ENCODE measurements at places on chromosomes 3 and 15.

GRCh38 chr15:86588413-86588812, 508.7 kb downstream of the AGBL1 start:
- no peak for DNase-seq

DNA sequence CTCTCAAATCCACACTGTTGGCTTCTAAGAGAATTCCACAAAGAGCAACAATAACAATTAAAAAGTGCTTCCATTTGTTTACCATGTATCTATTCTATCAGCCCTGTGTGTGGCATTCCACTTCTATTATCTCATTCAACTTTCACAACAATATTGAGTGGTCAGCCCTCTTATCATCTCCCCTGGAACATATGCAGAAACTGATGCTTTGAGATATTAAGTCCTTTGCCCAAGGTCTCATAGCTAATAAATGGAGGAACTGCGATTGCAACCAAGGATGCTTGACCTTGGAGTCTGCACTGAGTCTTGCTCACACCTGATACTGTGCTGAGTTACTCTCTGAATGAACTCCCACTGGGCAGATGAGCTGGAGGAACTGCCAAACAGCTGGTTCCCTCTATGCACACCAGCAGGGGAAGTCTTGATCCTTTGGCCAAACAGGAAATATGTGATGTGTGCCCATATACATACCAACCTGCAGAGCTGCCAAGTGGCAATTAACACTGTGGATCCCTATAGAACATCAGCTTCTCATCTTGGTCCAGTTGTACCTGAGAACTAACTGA, 144.7 kb upstream of the WNT5A start:
- no peak for DNase-seq

GRCh38 chr3:61903931-61904657, 342.7 kb downstream of the PTPRG start:
- no peak for DNase-seq

GRCh38 chr3:174253940-174254339, 605.2 kb upstream of the NAALADL2 start:
- DNase-seq: no peak

GRCh38 chr3:149142682-149143081, 13.2 kb downstream of the HPS3 start:
- DNase-seq: no peak

- DNase-seq: no peak
Observed at GRCh38 chr3:59245859-59246501, 196.2 kb upstream of the CFAP20DC start.

GRCh38 chr3:28940530-28940929, 340.3 kb upstream of the RBMS3 start:
- DNase-seq: peak; percentile 19

DNA sequence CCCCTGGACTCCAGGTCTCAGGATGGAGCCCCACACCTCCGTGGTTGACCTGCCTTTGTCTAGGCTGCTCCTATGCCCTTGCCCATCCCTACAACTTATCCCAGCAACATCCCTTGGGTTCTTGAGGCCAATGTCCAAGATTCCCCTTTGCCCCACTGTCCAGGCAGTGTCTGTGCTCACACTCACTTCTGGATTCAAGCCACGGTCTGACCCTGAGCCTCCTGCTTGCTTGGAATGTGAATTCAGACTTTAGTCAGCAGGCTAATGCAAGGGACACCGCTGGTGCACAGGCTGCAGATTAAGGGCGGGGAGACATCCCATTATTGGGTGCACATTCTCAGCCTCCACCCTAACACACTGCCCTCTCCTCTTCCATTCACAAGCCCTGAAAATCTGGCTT, 154.1 kb downstream of the WNT5A start:
- DNase-seq: no peak

- no peak for DNase-seq
Observed at GRCh38 chr3:194640829-194641228, 7.6 kb upstream of the TMEM44 start.

GRCh38 chr3:194955979-194956696, 270.5 kb downstream of the FAM43A start:
- no peak for DNase-seq

DNA sequence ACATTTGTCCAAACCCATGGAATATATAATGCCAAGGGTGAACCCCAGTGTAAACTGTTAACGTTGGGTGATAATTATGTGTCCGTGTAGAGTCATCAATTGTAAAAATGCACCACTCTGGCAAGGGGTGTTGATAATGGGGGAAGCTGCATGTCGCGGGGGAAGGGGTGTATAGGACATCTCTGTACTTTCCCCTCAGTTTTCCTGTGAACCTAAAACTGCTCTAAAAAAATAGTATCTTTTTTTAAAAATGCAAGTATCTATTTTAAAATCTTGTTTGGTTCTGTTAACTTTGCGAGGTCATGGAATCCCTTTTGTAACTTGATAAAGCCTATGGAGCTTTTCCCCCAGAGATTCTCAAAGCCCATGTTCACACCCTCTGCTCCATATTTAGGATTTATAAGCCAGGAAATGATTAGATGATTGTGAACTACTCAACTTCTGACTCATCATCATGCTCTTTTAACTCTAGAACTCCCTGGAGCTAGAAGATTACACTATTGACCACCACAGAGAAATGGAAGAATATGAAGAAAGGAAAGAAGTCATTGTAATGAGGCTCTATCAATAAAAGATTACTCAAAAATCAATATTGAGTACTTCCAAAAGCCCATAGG, 56.1 kb upstream of the C3orf49 start:
- DNase-seq: no peak

DNA sequence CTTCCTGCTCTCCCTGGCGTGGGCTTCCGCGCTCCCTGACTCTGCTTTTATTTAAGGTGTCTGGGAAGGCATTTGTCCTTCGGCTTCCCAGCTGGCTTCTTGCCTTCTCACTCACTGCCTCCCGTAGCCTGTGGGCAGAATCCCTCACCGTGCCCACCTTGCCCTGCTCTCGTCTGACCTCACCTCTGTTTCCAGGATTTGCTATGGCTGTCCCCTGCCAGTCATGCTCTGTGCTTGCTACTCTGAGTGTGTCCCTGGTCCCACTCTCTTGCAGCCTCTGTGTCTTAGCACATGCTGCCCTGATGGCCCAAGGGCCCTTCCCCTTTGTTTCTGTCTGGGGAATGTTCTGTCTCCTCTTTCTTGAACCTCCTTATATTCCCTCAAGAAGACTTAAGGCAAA, 26.2 kb downstream of the LPP start:
- no peak for DNase-seq

DNA sequence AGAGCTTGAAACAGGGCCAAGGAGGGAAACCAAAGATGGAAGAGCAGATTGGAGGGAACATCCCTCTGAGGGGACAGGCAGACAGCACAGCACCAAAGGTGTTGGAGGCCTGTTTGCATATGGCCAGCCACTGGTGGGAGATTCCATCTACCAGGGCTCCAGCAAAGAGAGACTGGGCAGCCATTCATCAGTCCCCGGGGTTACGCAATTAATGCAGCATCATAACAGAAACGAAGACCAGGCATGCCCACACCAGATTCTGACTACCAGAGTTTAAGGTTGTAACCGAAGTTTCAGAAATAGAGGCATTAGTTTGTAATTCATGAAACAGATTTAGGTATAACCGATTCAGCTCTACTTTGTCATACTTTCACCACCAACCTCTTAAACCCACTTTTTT, 58.1 kb downstream of the COL8A1 start:
- DNase-seq: no peak

GRCh38 chr3:126469479-126469878, 6.2 kb downstream of the ZXDC start:
- no peak for DNase-seq

DNA sequence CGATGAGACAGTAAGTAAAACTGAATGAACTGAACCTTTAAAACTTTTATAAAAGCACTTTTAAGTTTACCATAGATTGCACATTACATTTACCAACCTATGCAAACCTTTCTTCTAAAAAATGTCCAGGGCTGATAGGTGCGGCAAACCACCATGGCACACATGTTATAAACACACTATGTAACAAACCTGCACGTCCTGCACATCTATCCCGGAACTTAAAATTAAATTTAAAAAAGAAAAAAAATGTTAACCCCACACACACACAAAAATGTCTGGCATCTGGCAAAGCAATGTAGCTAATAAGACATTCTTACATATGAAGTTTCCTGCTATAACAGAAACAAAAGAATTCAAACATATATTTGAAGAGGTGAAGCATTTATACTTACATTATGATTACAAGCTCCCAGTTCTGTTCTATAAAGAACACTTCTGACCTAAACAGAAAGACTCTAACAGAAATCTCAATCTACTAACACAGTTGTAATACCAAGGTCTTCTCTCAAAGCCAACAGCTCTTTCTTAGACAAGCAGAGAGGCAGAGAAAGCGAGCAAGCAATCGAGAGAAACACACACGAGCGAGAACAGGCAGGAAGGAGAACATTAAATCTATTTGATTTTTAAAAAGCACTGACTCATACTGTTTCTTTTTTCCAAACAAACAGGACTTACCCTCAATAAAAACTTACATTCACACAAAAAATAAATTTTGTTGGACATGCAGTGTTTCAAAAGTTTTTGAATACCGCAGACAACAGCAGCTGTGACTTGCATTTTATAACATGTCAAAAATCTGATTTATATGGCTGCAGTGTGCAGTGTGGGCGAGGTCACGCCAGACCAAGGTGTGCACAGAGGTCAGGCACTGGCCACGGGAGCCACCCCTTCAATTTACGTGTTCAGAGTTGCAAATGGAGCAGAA, at the start of gene NRG4:
Gene NRG4, minus strand, starts transcription at position 798 of the 925 bp plus-strand sequence. CDS start 1,194 bp downstream, outside the sequence.
- no peak for DNase-seq

GRCh38 chr15:23073890-23074646, 34.7 kb upstream of the TUBGCP5 start:
- DNase-seq: no peak

DNA sequence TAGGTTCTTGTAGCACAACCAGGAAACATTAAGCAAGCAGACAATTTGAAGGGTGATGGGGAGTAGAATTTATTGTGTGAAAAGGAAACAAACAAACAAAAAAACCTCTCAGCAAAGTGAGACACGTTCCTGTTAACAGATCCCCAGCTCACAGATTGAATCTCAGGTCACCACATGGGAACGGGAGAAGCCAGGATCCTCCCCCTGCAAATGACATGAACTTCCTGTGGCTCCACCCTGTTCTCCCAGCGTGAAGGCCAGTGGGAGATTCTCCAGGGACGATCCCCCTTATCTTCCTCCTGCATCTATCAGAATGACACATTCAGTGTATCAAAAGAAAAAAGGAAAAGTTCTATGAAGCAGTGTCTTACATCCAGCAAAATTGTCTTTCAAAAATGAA, 1488.1 kb downstream of the OTOL1 start:
- no peak for DNase-seq

DNA sequence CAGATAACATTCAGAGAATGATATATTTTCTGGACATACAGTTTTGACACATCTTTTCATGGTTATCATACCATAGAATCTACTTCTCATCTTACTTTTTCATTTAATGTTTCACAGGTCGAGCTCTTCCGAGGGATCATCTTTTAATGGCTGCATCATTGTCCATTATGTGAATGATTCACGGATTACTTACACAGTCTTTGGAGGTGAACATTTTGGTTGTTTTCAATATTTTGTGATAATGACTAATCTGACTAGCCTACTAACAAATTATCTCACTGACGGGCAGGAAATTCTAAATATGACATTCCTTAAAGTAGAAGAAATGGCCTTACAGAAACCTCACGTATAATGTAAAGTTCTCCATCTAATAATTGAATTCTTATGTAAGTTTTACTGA, 209.1 kb upstream of the STRIT1 start:
- no peak for DNase-seq

DNA sequence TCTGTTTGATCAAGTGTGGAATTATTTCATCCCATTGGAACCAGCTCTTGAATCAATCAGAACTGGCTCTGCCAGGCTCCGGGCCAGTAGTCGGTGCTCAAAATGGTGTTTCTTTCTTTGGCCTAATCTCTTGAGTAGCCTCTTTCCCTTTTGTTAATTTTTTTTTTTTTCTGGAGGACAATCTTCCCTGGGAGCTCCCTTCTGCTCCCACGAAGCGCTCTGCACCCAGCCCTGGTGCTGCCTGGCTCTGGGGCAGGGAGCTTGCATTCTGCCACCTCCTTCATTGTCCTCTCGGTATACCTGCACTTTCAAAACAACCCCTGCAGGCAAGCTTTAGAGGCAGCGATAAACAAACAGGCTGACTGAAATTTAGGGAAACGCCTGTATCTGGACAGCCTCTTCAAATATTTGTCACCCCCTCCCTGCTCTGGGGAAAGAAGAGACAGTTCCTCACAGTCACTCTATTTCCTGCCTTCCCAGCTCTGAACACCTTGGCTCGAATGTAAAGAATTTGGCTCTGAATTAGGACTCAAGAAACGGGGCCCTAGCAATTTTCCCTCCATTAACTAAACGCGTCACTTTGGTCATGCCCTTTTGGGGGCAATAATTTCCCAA, 1.1 kb upstream of the THSD4 start:
- no peak for DNase-seq

DNA sequence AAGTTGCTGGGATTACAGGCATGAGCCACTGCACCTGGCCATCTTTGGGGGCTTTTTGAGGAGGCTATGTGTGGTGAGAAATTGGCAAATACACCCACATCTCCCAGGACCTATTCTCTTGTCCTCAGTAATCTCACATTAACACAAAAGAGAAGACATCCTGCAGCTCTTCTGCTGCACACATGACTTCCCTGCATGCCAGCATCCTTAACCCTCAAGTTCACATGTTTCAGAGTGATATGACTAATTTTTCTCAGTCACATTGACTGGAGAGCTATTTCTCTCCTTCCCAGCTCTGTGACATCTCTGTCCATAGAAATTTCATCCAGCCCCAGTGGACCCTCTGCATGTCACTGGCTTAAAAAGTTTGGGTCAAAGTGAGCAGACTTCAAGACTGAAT, 1.9 kb upstream of the SKIC8 start:
- peak; percentile 30 for DNase-seq

GRCh38 chr3:114327665-114328064, 33.8 kb downstream of the TIGIT start:
- no peak for DNase-seq

DNA sequence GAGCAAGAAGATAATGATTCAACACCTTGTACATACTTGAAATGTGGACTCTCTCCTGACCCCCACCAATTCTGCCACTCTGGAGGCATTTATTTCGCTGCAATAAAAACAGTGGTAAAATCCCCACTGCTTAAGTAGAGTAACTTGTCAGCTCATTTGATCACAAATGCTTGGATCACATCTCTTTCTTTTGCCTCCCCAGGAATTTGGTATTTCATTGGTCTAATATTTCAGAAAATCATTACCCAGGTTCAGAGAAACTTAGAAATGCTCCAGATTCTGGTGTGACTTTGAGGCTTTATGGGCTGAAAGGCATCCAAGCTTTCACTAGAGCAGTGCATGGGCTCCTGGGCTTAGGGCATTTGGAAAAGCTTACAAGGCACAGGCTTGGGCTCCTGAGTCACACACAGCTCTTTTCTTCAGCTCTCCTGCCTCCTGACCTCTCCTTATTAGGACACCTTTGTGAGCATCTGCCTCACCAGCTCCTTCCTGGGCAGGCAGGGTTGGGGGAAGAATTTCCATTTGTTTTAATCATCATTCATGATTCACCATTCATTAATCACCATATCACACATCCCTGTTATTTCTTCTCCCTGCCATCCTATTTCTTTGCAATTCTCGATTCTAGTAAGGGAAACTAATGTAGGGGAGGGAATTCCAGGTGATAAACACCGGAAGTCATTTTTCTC, 22.5 kb downstream of the CDCP1 start:
- no peak for DNase-seq
